CD4-positive, alpha-beta T cell (primary cell): ENCODE measurements at places on chromosomes 2 and 18.

DNA sequence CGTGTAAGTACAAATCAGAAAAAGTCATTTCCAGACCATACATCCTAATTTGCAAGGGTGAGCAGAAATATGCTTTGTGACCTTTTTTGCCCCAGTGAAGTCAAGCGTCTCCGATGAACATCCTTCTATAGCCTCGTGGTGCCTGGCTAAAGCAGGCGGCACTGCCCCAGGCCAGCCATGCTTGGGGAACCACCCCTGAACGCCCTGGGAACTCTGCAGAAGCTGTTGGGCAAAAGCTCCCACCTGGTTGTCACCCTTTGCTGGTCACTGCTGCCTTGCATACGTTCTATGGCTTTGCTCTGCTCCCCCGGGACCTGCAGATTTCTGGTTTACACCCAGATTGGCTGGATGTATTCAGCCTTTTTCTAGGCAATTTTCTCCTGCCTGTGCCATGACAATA lies 256.4 kb downstream of the SS18 start:
- no peak for DNase-seq

DNA sequence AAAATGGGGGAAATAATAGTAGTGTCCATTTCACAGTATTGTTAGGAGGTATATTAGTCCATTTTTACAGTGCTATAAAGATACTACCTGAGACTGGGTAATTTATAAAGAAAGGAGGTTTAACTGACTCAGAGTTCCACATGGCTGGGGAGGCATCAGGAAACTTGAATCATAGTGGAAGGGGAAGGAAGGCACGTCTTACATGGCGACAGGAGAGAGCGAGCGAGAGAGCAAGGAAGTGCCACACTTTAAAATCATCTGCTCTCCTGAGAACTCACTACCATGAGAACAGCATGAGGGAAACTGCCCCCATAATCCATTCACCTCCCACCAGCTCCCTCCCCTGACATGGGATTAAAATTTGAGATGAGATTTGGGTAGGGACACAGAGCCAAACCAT lies 23.4 kb downstream of the MGAT5 start:
- no peak for DNase-seq

- no peak for DNase-seq
Measured at GRCh38 chr2:66301767-66302140, 133.2 kb upstream of the MEIS1 start.

GRCh38 chr2:205730701-205731582 lies 48.6 kb downstream of the NRP2 start:
- no peak for DNase-seq
